SW 1271 (cell line): ENCODE measurements at places on chromosomes 5 and 9.

- no peak for DNase-seq
Observed at GRCh38 chr5:122419142-122419894, 107.3 kb downstream of the SNCAIP start.

- DNase-seq = no peak
Observed at GRCh38 chr5:146744068-146744745, 134.3 kb downstream of the PPP2R2B start.

- no peak for DNase-seq
Observed at GRCh38 chr5:134446938-134447337, 35.3 kb upstream of the CDKN2AIPNL start.

GRCh38 chr5:43255704-43256103 is 57.5 kb downstream of the HMGCS1 start:
- no peak for DNase-seq

GRCh38 chr5:1545126-1545804 is 21.5 kb upstream of the LPCAT1 start:
- DNase-seq = no peak

- no peak for DNase-seq
Observed at GRCh38 chr5:2188137-2188536, 305.4 kb upstream of the IRX4 start.

- no peak for DNase-seq
Observed at GRCh38 chr5:67417839-67418238, 221.2 kb upstream of the CD180 start.

- no peak for DNase-seq
Observed at GRCh38 chr9:103261951-103262350, 266.8 kb downstream of the CYLC2 start.

DNA sequence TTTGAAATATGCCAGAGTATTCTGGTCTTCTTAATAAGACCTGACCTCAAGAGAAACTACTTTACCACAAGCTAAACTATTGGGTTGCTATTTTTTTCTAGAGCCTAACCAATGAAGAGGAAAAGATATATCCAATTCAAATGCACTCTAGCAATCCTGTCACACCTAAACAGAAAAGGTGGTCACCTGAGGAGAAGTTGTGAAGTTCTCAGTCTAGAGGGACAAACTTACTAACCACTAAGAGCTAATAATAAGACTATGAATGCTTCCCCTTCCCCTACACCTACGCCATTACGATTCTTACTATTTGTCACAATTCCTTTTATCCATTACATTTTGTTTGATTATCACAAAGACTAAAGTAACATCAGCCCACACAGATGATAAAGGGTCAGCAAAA is 29.7 kb downstream of the RLN2 start:
- DNase-seq = no peak

GRCh38 chr9:134296301-134297082 is 29.8 kb upstream of the RXRA start:
- DNase-seq = no peak

DNA sequence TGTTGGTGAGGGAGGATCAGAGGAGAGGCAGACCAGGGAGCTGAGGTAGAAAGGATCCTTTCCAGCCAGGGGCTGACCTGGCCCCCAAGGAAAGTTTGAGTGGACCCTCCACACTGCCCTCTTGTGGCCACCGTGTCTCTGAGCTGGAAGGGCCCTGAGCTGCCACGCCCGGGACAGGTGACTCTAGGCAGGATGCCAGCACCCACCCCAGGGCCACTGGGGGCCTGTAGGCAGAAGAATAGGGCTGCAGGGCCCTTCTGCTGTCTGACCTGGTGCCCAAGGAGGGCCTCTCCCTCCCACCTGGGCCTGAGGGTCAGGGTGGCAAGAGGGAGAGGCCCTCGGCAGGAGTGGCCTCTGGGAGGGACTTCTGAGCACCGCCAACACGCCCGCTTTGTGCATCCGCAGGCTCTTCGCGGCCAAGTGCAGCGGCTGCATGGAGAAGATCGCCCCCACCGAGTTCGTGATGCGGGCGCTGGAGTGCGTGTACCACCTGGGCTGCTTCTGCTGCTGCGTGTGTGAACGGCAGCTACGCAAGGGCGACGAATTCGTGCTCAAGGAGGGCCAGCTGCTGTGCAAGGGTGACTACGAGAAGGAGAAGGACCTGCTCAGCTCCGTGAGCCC is 76.8 kb downstream of the LMX1B start:
- no peak for DNase-seq

DNA sequence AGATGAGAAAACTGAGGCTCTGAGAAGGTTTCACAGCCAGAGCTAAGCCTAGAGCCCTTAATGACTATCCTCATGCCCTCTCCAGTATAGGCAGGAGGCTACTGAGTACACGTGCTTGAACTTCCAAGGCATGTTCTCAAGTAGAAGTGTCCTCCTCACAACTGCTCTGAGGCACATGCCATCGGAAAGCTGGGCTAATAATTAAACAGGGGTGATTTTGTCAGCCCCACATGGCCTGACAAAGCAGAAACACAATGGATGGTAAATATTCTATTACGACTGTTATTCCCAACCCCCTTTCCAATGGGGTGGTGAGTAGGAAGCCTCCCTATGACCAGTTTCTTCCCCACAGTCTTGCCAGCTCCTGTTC is 34.3 kb downstream of the KCNIP1 start:
- DNase-seq = no peak

GRCh38 chr9:9410736-9411135 is 1202.1 kb downstream of the PTPRD start:
- DNase-seq = no peak

DNA sequence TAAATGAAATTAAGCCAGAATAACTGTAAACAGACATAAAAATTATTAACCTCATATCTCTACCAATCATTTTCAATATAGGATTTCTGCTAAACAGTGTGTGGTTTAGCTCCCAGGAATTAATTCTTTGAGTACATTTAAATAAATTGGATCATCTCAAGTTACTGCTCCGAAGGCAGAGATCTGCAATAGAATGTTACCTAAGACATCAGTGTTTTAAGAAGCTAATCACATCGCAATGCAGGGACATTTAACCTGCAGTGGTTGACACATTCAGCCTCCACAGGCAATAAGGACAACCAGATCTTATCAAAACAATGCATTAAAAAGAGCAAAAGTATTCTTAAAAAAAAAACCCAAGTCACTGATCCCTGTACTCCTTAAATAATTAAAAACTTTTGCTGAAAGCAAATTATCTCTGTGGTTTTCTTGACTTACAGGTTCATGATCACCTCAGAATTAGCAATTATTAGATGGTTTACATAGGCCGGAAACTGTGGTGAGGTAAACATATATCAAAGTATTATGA is 45.7 kb downstream of the PRDM6 start:
- no peak for DNase-seq

GRCh38 chr5:143222287-143223231 is 180.9 kb downstream of the NR3C1 start:
- DNase-seq = no peak

- DNase-seq = no peak
Observed at GRCh38 chr9:706606-707459, 134.7 kb upstream of the DMRT1 start.
